ENCODE measurements at places on chromosomes 2 and 18.

- DNase-seq: no peak
Observed at GRCh38 chr2:171824086-171824485, 70.0 kb downstream of the SLC25A12 start.

DNA sequence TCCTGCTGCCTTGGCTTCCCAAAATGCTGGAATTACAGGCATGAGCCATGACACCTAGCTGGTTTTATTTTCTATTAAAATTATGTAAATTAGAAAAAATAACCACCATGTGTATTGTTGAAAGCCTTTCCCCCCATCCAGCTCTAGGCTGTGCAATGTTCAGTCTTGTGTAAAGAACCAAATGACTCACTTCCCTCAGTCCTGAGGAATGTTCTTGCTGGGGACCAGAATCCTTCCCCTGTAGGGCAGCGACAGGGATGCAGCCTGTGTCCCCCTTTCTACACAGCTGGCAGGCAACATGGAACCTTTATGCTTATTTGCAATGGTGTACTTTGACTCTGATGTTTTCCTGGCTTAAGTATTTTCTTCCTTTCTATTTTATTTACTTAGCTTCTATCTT, 29.4 kb downstream of the AOX1 start:
- DNase-seq: no peak

- no peak for DNase-seq
Observed at GRCh38 chr2:62660087-62660486, 45.4 kb upstream of the EHBP1 start.

GRCh38 chr2:28956415-28956826, 24.7 kb upstream of the TOGARAM2 start:
- no peak for DNase-seq

DNA sequence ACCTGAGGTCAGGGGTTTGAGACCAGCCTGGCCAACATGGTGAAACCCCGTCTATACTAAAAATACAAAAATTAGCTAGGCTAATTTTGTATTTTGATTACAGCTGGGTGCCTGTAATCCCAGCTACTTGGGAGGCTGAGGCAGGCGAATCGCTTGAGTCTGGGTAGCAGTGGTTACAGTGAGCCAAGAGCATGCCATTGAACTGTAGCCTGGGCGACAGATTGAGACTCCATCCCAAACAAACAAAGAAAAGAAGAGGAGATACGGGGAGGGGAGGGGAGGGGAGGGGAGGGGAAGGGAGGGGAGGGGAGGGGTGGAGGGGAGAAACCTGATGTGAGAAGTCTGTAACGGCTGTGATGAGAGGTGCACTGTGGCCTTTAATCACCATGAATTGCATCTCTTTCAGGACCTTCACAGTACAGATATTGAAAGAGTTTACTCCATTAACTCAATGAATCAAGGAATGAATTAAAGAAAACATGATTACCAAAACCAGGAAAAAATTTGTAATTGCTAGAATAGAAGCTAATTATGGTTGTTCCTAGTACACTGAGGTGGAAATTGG, 135.3 kb downstream of the CALCRL start:
- DNase-seq: no peak
